Glomerular endothelial cell (primary cell): ENCODE measurements at places on chromosomes 2 and 18. TPM values are rescaled to one million over a fixed set of nuclear protein-coding genes. Genes with fewer than 3 reads are reported as not detected.

DNA sequence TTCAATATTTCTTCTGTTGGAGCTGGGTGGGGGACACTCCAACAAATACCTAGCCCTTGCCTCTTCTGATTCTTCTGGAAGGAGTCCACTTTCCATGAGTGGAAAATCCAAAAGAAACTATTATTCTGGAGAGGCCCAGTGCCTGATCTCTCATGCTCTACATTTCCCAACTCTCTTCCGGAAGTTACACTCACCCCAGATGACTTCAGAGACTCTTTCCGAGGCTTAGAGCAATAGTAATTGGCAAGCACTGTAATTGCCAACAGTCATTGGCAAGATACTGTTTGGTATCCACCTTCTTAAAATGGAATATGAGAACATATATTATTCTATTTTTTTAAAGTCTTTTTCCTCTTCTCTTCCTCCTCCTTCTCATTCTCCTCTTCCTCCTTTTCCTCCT lies 60.5 kb upstream of the CYRIA start:
- DNase-seq, result no peak

GRCh38 chr2:115774361-115774760 lies 1331.9 kb downstream of the DPP10 start:
- DNase-seq, result no peak

GRCh38 chr2:205858881-205859441 lies 176.7 kb downstream of the NRP2 start:
- DNase-seq, result no peak

DNA sequence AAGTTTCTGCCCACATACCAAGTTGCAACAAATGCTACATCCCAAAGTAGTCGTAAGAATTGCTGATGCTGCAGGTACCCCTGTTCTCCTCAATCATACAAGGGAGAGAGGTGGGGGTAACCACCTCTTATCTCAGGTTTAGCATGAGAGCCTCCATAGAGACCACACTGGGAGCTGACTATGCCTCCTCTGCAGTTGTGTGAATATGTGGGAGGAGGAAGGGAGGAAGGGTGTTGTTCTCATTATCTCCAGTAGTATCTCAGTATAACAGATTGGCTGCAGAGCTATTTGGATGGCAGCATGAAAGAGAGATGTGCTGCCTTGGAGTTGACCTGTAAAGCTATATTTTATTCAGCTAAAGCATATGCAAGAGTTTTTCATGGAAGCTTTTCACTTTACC lies 690.7 kb downstream of the KCNJ3 start:
- DNase-seq, result no peak

Gene MMADHC
- 95.8 and 96.2 TPM in 2 replicates for total RNA-seq
